ENCODE measurements at places on chromosomes 2 and 18.
A peak's percentile ranks its signal among the peaks of the same experiment; 100 is the strongest.

GRCh38 chr2:137187216-137187615, 421.9 kb downstream of the THSD7B start:
- no peak for DNase-seq

DNA sequence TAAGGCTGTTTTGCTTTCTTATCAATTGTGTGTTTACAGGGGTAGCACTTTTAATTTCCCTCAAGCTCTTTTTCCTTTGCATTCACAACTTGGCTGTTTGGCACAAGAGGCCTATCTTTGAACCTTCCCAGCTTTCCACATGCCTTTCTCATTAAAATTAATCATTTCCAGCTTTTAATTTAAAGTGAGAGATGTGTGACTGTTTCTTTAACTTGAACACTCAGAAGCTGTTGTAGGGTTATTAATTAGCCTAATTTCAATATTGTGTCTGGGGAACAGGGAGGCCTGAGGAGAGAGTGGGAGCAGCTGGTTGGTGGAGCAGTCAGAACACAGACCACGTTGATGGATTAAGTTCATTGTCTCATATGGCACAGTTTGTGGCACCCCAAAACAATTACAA, 4.7 kb downstream of the ASB1 start:
- no peak for DNase-seq

GRCh38 chr2:176432434-176432833, 163.2 kb downstream of the MTX2 start:
- no peak for DNase-seq

DNA sequence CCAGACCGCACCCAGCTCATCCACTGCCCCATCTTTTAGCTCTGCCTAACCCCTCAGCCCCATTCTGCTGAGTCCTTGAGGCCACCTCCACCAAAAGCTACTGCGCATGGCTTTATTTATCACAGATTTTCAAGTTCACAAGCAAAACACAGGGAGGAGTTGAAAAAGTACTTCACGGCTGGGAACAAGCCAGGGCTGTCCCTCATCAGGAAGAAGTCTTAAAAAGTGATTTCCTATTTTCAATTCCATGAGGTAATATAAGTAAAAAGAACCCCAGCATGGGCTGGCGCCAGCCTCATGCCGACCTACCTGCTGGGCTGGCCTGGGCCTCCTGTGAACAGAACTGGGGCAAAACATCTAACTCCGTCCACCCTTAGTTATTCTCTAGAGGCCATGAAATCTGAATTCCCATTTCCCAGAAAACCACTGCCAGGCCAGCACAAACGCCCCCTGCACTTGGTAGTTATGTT, 69.0 kb downstream of the POLR1A start:
- no peak for DNase-seq

DNA sequence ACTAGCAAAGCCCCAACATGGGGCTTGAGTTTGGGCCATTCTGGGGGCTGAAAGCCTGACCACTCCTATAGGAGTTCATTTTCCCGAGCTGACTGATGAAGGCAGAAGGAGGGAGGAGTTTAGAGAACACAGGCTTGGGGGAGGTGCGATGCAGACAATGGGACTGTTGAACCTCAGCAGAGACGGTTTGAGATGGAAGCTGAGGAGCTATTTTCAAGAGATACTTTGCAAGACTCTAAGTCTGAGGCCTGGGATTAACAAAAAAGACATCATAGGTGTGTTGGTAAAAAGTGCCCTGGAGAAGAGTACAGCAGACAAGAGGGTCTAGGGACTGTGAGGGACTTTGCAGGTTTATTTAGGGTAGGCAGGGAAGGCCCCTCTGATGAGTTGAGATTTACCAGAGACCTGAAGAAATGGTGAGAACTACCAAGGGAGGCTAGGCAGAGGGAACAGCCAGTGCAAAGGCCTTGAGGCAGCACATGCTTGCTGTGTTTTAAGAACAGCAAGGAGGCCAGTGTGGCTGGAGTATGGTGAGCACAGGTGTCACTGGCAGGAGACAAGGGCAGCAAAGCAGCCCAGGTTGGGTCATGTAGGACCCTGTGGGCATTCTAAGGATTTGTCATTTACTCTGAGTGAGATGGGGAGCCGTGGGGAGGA, 31.6 kb downstream of the PCBP1 start:
- peak; percentile 60 for DNase-seq

DNA sequence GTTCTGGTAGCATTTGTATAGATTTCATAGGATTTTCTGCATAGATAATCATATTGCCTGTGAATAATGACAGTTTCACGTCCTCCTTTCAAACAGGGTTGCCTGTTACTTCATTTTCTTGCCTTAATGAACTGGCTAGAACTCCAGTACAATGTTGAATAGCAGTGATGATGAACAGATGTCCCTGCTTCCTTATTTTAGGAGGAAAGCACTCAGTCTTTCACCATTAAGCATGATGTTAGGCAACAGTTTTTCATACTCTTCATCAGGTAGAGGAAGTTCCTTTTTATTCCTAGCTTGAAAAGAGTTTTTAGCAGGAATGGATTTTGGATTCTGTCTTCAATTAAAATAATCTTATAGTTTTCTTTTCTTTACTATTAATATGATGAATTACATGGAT, 39.7 kb downstream of the C2orf76 start:
- DNase-seq: no peak

GRCh38 chr2:120522151-120522751, 176.3 kb downstream of the INHBB start:
- no peak for DNase-seq

DNA sequence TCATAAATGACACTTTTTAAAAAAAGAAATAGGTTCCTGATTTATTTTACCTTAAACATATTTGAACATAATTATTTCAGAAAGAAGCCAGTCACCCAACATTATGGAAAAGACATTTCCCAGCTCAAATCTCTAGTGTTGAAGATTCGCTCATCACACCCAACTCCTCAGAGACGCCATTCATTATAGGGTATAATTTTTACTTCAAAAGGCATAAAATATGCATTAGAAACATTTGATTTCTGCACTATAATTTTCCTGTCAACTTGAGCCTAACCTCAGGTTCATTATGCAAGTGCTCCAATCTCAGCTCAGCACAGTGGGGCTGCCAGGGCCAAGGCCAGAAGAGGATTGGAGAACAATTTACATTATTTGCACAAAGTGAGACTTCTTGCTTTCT, 58.8 kb upstream of the TTN start:
- no peak for DNase-seq

- peak; percentile 77 for DNase-seq
Measured at GRCh38 chr18:11553098-11553940, 56.1 kb upstream of the SLC35G4 start.

DNA sequence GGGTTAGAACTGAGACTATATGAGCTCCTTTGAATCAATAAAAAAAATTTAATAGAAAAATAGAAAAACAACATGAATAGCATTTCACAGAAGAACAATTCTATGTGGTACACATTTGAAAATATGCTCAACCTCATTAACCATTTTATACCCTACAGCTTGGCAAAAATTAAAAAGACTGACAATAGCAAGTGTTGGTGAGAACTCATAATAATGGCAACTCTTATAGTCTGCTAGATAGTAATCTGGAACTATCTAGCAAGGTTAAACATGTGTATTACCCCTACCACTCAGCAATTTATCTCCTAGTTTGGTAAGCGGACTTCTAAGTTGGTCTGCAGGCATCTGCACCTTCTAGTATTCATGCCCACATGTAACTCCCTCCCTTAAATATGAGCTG, 67.8 kb downstream of the CYBRD1 start:
- no peak for DNase-seq

DNA sequence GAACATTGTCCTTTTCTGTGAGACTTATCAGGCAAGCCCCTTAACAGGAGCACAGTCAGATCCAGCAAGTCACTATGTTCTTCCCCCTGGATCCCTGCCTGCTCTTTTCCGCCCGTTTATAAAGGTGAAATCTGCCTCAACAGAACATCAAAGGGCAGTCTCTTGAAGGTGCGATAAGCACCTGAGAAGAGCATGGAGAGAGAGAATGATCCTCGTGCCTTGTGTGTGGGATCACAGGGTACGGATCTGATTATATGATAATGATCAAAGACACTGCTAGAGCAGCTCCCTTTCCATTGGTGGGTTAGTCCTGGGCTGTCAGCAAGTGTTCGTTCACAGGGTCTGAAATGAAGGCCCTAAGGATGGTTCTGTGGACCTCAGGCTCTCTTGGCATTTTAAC, 106.4 kb downstream of the ZAP70 start:
- no peak for DNase-seq

DNA sequence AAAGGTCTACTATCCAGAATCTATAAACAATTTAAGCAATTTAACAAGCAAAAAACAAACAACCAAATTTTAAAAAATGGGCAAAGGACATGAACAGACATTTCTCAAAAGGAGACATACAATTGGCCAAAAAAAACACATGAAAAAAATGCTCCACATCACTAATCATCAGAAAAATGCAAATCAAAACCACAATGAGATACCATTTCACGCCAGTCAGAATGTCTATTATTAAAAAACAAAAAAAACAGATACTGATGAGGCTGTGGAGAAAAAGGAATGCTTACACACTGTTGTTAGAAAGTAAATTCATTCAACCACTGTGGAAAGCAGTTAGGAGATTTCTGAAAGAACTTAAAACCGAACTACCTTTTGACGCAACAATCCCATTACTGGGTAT, 66.4 kb upstream of the SESTD1 start:
- no peak for DNase-seq

- DNase-seq: no peak
Measured at GRCh38 chr2:207873794-207874193, 104.1 kb upstream of the FZD5 start.

- no peak for DNase-seq
Measured at GRCh38 chr2:102520801-102521200, 47.8 kb downstream of the SLC9A4 start.

GRCh38 chr2:222303045-222303827, 4.4 kb upstream of the PAX3 start:
- DNase-seq: no peak

DNA sequence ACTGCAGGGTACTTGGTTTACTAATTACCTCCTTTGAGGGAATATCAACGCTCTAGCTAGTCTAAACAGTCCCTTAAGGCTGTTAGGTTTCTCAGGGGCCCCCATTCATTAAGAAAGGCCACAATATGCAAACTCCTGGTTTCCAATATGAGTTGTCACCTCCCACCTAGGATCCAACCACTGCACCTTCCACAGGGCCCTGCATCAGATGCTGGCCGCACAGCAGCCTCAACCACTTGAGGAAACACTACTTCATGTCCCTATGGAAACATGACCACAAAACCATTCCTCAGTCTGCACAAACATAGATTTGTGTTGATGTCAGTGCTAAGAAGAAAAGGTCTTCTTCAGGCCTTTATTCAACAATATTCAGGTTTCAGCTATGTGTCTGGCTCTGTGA, 40.9 kb downstream of the STAT4 start:
- DNase-seq: no peak

GRCh38 chr2:207327513-207327912, 161.8 kb upstream of the KLF7 start:
- no peak for DNase-seq

DNA sequence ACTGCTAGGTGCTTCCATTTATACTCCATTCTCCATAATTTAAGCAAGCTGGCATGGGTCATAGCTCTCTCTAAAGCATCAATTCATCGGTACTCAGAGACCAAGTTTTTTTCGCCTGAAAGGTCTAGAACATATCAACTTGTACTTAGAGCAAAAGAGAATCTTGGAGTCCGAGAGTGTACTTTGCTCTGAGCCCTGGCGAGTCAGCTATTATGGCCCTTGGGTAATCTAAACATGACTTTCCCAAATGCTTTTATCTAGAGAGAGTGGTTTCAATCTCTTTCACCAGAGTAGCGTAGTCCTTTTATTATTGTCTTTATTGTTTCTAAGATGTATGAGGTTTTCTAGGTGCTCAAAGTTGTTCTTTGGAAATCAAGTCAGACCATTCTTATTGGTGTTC, 34.4 kb downstream of the MAIP1 start:
- no peak for DNase-seq

GRCh38 chr2:47799031-47799609, 16.2 kb downstream of the MSH6 start:
- no peak for DNase-seq

DNA sequence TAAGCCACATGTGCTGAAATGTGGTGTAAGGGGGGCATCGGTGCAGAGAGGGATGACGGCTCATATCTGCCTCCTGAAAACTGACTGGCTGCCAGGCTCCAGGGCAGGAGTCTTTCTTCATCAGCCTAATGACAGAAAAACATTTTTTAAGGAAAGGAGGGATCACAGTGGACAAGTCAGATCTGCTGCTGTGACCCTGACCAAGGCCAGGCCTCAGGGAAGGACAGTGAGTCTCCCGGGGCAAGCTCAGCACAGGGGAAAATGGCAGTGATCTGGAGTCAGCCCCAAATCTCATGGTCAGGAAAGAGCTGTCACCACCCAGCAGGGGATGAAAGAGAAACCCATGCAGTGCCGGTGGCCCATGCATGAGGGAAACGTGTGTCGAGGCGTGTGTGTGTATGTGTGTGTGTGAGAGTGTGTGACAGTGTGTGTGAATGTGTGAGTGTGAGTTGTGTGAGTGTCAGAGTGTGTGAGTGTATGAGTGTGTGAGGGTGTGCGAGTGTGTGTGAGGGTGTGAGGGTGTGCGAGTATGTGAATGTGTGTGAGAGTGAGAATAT, 134.5 kb downstream of the INHBB start:
- no peak for DNase-seq

DNA sequence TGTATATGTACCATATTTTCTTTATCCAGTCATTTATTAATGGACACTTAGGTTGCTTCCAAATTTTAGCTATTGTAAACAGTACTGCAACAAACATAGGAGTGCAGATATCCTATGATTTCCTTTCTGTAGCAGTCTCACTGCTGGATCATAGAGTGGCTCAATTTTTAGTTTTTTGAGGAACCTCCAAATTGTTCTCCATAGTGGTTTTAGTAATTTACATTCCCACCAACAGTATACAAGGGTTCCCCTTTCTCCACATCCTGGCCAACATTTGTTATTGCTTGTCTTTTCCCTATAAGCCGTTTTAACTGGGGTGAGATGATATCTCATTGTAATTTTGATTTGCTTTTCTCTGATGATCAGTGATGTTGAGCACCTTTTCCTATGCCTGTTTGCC, 114.3 kb downstream of the TMEM17 start:
- DNase-seq: no peak

- DNase-seq: no peak
Measured at GRCh38 chr18:24840640-24841039, 380.2 kb downstream of the HRH4 start.

GRCh38 chr18:47050468-47050867, 15.0 kb upstream of the ELOA2 start:
- DNase-seq: peak; percentile 22

- DNase-seq: no peak
Measured at GRCh38 chr2:28293416-28293815, 99.2 kb upstream of the FOSL2 start.

DNA sequence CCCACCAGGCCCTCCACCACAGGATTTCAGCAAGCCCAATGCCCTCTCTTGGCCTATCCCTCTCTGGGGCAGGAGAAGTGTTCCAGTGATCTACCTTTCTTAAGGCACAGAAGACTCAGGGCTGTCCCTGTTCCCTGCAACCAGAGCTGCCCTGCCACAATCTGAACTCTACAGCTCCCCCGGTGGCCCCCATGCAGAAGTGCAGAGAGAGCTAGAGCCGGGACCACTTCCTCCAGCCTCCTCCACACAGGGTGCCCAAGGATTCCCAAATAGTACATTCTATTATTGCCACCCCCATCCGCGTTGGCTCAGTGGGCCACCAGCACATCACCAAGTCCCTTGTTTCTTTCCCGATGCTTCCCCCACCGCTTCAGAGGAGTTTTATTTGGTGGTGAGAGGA, 114.8 kb upstream of the PTPRM start:
- DNase-seq: peak; percentile 47
